Astrocyte (in vitro differentiated cells and primary cell): ENCODE measurements at places on chromosomes 3 and 15. TPM values are rescaled to one million over a fixed set of nuclear protein-coding genes. Genes with fewer than 3 reads are reported as not detected.

DNA sequence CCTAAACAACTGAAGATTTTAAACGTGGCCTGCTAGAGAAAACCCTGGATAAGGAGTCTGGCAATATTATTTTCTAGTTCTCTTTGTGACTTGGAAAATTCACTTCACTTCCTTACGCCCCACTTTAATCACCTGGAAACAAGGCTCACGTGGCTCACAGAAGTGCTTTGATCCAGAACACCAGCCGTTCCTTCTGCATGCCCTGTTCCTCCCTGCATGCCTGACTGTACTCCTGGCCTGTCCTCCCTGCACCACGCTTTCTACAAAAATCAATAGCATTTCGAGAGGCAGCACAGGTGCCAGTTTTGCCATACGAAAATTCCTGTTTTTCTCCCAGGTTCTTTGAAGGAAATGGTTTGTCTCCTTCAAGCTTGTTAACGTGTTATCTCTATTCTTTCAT, 474.2 kb upstream of the RGMA start:
- no peak overlapping the region for H3K4me3 ChIP-seq
- H3K27me3 ChIP-seq: no peaks in the 10 kb centered on the region
- no peaks in the 10 kb centered on the region for H3K4me1 ChIP-seq
- H3K27ac ChIP-seq: no peak overlapping the region

Gene WDR76
- 0.73 and 1.0 TPM in 2 replicates for total RNA-seq

GRCh38 chr3:139421040-139421439, 31.6 kb upstream of the COPB2 start:
- DNase-seq: no peak
- no peak overlapping the region for H3K27ac ChIP-seq
- no peaks in the 10 kb centered on the region for H3K4me1 ChIP-seq
- H3K36me3 ChIP-seq: no peaks in the 10 kb centered on the region
- H3K27me3 ChIP-seq: no peaks in the 10 kb centered on the region
- H3K4me3 ChIP-seq: no peak overlapping the region

DNA sequence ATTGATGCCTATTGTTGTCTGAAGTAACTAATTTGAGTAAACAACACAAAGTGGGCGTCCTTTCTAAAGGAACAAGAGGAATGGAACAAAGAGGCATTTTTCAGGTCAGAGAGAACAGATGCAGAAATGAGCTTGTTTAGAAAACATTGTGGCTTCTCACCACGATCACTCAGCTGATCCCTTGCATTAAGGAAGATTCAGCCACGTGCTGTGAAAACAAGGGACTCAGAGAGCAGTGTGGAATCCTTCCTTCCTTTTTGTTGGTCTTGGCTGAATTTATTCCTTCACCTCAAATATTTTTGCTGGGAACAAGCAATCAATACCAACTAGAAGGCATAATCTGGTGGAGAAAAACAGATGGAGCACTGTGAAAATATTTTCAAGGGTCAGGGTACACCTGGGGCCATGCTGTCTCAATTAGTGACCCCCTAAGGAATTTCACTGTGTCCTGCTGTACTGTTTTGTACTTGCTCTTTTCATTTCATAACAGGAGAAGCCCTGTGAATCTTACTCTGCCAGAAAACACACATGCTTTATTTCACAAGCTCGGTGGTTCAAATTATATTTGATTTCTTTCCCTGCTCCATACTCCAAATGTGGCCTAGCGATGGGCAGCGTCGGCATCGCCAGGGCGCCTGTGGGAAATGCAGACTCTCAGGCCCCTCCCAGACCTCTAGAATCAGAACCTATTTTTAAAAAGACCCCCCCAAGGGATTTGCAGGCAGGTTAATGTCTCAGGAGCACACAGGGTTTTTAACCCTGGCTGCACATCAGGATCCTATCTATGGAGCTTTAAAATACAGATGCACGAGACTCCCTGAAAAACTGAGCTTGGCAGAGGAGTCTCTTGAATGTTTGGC, 11.6 kb upstream of the SLC6A20 start:
- no peaks in the 10 kb centered on the region for H3K27me3 ChIP-seq
- no peak overlapping the region for H3K27ac ChIP-seq
- no peaks in the 10 kb centered on the region for H3K4me1 ChIP-seq
- no peaks in the 10 kb centered on the region for H3K36me3 ChIP-seq
- DNase-seq: no peak
- no peak overlapping the region for H3K4me3 ChIP-seq

Gene PPARG
- 3.0 and 4.4 TPM in 2 replicates for total RNA-seq

DNA sequence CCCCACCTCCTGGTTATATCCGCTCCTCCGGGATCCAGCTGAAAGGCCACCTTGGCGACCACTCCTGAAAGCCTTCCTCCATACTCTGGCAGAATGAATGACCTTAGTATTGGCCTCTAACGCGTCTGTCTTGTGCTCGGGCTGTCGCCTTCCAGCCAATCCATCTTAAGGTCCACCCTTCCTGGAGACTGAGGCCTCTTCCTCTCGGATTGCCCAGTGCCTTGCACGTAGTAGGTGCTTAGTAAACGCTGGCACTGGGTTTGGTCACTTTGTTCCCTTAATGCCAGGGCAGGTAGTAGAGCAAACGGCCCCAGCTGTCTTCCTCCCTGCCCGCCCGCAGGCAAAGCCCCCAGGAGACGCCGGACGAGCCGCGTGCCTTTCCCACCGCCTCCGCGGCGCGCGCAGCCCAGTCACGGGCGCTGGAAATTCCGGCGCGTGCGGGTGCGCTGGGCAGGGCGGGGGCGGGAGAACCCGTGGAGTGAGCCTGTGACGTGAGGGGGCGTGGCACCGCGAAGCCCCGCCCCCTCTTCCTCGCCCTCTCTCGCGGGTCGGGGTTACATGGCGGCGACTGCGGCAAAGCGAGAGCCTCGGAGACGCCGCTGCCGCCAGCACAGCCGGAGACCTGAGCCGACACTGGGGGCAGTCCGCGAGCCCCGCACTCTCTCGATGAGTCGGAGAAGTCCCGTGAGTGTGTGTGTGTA, at the start of gene MAPK6:
Gene MAPK6, plus strand, starts transcription at position 527 of the 701 bp plus-strand sequence. CDS start 27,242 bp downstream, outside the sequence.
- H3K4me1 ChIP-seq: peaks cover 17% of the 10 kb centered on the region
- peak; percentile 71 for DNase-seq
- H3K27me3 ChIP-seq: no peaks in the 10 kb centered on the region
- peak within 1 kb of the TSS; percentile 98 for H3K27ac ChIP-seq
- no peaks in the 10 kb centered on the region for H3K36me3 ChIP-seq

Gene CFAP161
- 0.27 TPM in 1 of 2 replicates, not detected in the other for total RNA-seq

DNA sequence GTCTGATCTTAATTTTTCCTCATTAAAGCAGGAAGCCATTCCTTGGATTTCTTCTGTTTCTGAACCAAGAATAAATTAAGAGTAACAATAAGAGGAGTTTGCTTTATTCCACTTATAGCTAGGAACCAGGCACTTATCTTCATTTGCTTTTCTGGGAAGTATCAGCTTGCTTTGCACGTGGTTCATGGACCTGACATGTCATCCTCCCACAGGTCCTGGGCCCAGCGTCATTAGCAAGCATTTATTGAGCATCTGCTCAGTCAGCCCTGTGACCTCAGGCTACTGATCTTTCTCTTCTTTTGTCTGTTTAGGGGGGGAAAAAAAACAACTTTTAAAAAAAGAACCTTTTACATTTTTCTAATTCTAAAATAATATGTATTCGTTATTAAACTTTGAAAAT, 34.7 kb upstream of the CRTC3 start:
- no peaks in the 10 kb centered on the region for H3K27me3 ChIP-seq
- H3K36me3 ChIP-seq: peaks cover 73% of the 10 kb centered on the region
- H3K4me3 ChIP-seq: no peak overlapping the region
- no peak for DNase-seq
- no peaks in the 10 kb centered on the region for H3K4me1 ChIP-seq

Gene OR5K2
- not detected in 2 replicates for total RNA-seq

- no peaks in the 10 kb centered on the region for H3K4me1 ChIP-seq
- H3K4me3 ChIP-seq: no peak overlapping the region
- no peaks in the 10 kb centered on the region for H3K27me3 ChIP-seq
These were observed 20.5 kb downstream of the ZNF609 start for GRCh38 chr15:64480891-64481290.

Gene CSTA
- total RNA-seq: 0.41 and 0.55 TPM in 2 replicates

GRCh38 chr3:140427786-140428185, 250.1 kb upstream of the TRIM42 start:
- no peak for DNase-seq
- no peaks in the 10 kb centered on the region for H3K27me3 ChIP-seq
- no peak overlapping the region for H3K4me3 ChIP-seq

GRCh38 chr15:63190769-63191649, 1.6 kb downstream of the RAB8B start:
- peaks cover 33% of the 10 kb centered on the region for H3K4me1 ChIP-seq
- no peaks in the 10 kb centered on the region for H3K27me3 ChIP-seq
- H3K36me3 ChIP-seq: no peaks in the 10 kb centered on the region
- DNase-seq: no peak
- H3K4me3 ChIP-seq: peak overlapping the region; percentile 72

DNA sequence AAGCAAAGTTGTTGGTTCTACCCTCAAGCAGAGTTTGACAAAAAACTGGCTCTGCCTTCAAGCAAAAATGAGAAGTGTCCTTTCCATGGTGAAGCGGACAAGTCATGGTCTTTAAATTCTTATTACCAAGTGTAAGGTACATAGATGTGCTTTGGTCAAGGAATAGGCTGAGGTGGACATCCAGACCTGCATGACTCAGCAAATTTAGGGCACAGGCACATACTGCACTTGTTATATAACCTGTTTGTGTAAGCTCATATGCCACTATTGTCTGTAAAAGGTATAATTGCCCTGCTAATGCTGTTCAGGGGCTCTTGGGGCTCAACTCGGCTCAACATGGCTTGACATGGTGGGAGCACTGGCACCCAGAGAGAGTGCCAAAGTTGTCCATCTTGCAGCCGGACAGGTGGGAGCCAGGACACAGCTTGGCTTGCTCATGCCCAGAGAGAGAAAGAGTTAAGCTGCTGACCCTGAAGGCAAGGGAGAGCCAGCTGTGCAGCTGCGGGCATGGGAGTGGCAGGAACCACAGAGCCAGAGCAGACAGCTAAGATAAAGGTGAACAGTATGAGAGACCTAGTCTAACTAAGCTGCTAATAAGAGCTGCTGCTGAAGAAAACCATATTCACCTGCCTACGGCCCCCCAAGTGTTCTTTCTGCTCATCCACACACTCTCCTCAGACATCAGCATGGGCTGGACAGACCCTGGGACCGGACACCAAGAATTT, 17.7 kb downstream of the MCCC1 start:
- no peaks in the 10 kb centered on the region for H3K27me3 ChIP-seq
- no peak overlapping the region for H3K27ac ChIP-seq
- no peak for DNase-seq
- H3K4me1 ChIP-seq: no peaks in the 10 kb centered on the region
- no peak overlapping the region for H3K4me3 ChIP-seq

DNA sequence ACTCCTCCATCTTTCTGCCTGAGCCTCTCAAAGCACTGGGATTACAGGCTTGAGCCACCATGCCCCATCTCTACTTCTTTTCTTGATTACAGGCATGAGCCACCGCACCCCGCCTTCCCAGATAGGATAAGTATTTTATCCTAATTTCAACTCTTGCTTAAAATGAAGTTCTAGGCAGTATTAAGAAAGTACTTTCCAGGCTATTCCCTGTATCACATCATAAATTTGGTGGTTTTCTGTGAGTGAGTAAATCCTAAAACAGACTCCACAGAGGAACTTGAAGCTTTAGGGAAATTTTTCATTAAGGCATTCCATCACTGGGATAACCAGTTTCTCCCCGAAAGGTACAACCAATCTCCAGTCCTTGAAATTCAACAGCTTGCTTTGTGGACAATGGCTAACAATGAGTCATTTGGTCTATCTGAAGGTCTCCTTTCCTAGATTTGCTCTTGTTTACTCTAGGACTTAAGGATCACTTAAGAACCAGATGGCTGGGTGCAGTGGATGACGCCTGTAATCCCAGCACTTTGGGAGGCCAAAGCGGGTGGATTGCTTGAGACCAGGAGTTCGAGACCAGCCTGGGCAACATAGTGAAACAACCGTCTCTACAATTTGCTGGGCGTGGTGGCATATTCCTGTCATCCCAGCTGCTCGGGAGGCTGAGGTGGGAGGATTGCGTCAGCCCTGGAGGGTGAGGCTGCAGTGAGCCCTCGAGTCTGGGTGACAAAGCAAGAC, 49.7 kb upstream of the SKIL start:
- no peak overlapping the region for H3K4me3 ChIP-seq
- no peaks in the 10 kb centered on the region for H3K27me3 ChIP-seq
- no peak overlapping the region for H3K27ac ChIP-seq
- no peaks in the 10 kb centered on the region for H3K4me1 ChIP-seq
- H3K36me3 ChIP-seq: no peaks in the 10 kb centered on the region
- DNase-seq: peak; percentile 66

DNA sequence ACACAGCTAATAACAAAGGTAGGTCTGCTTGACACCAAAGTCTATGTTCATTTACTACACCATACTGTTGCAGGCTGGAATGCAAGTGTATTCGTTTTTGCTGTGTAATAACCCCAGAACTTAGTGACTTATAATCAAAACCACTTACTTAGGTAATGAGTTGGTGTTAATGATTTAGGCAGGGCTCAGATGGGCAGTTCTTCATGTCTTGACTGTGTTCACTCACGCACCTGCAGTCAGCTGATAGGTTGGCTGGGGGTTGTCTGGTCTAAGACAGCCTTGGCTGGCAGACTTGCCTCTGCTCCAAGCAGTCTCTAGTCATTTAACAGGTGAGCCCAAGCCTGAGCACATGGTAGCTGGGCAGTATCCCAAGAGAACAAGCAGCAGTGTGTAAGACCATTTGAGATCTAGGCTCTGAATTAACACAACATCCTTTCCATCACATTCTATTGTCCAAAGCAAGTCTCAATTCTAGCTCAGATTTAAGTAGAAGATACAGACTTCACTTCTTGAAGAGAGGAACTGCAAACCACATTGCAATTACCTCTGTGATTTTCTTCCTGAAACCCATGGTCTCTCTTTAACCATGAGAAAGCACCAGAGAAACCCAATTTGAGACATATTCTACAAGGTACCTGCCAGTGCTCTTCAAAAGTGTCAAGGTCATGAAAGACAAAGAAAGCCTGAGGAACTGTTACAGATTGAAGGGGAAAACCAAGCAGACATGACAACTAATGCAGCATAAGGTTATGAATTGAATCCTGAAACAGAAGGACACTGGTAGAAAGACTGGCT, 13.3 kb upstream of the DCLK3 start:
- no peaks in the 10 kb centered on the region for H3K36me3 ChIP-seq
- H3K4me1 ChIP-seq: no peaks in the 10 kb centered on the region
- H3K4me3 ChIP-seq: no peak overlapping the region
- no peak overlapping the region for H3K27ac ChIP-seq

- H3K27ac ChIP-seq: no peak overlapping the region
- H3K36me3 ChIP-seq: no peaks in the 10 kb centered on the region
- DNase-seq: peak; percentile 6
- H3K27me3 ChIP-seq: no peaks in the 10 kb centered on the region
These were observed 140.4 kb downstream of the DIPK2A start for GRCh38 chr3:144112036-144112435.

Gene VPS33B
- total RNA-seq: 9.7 and 12.0 TPM in 2 replicates
